ENCODE measurements at places on chromosomes 1 and 21.

- DNase-seq = no peak
Measured at GRCh38 chr1:214101246-214101645, 113.5 kb downstream of the PROX1 start.

DNA sequence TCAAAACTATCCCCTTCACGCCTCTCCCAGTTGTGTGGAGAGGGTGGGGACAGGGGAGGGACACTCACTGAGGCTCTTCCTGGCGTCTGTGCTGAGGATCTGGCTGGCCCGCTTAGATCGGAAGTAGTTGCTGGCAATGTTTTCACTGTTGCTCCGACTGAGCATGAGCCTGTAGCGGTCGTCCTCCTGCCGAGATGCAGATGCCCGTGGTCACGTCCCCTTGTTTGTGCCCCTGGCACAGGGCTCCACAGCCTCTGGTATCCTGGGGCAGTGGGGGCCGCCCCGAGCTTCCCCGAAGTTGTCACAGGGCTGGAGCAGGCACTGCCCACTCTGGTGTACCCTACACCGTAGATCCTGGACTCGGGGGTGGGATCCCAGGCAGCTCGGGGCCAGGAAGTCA is 5.0 kb upstream of the DDOST start:
- no peak for DNase-seq

DNA sequence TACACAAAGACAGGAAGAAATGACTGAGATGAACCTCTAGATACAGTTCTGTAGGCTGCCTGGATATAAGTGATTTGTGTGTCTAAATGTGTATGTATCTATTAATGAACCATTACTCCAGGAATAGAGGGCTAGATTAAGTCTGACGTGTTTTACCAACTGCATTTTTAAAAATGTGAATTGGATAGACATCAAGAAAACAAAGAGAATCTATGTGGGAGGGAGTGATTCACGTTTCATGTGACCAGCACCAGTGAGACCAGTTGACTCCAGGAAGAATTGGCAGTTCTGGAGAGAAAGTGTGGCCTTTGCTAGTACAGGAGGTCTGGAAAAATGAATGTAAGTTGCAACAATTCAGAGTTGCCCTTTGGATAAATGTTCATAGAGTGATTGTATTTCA is 53.4 kb upstream of the RGS21 start:
- no peak for DNase-seq

DNA sequence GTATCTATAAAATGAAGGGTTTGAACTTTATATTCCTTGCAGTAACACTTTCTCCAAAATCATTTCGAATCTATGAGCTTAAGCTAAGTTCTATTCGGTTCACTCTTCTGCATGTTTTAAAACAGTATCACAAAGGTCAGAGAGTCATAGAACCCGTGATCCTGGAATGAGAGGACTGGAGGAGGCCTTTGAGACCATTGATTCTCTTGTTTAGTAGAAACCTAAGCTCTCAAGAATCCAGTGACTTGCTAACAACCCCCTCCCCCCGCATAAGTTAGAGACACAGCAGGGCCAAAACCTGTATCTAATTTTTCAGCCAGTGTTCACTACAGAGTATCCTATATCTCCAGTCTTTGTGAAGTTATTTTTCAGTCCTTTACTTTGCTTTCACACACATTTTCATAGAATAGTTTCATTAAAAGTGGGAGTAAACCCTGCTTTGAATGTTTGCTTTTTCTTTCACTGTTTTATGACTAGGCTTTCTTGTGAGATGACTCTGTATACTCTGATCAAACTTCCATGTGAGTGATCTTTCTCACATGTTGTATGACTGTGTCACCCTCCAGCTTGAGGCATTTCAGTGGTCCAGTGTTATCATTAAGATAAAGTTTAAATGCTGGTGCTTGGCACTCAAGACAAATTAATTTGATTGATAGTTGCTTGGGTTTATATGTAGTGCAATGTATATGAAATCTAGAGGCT is 275.4 kb upstream of the SGIP1 start:
- no peak for DNase-seq

DNA sequence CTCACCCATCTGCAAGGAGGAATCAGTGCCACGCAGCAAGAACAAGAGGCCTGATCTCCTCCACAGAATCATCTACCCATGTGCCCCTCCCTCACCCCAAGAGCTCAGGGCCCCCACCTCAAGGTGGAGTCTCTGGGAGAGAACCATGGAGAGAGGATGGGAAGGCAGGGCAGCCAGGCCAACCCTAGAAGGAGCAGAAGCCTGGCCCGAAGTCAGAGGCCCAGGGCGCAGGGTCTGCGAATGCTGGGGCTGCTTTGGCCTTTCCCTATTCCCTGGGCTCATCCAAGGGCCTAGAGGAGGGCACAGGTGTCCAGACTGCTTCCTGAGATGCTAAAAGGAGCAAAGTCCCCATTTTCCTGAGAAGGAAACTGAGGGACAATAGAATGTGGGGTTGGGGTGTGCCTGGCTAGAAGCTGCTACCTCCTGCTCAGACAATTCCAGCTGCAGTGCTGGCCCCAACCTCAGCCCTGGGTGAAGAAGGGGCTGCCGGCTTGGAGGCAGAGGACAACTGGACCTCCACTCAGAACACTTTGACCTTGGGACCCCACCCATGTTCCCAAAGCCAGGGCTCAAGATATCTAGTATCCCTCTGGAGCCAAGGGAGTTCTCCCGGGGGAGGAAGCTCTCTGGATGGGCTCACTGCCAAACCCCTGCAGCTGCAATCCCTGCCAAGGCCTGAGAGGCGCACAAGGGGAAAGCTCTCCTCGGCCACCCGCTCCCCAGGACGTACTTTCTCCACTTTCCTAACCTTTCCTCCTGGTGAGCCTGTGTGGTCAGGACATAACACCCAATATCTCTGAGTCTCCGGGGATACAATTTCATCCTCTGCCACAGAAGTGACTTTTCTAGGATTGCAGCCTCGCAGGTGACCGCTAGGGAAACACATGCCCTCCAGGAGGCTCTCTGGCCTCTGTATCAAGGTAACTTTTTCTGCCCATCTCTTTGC is 16.6 kb upstream of the LEMD1 start:
- DNase-seq = no peak

DNA sequence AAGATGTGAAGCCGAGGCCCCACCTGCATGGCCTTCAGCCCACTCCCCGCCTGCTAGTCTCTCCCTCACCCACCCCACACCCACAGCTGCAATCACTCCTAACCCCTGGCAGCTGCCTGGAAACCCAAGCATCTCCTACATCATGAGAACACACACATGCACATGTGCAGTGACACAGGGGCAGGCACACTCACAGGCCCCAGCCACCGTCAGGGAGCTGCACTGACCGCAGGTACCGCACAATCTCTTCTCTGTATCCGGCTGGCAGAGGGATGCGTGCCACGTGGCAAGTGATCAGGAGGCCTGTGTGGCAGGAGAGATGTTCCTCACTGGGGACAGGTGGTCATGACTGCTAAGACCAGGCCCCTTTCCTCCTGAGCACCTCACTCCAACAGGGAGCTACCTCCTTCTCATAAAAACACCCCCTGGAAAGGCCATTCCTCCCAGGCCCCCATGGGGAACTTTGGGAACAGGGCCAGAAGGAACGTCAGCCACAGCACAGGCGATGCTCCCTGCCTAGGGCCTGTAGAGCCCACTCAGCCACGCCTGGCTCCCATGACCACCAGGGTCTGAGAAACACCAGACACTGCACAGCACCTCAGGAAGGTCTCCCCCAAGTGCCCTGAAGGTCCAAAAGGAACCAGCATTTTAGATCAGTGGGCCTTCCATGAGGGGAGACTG is 6.0 kb downstream of the LSS start:
- no peak for DNase-seq

DNA sequence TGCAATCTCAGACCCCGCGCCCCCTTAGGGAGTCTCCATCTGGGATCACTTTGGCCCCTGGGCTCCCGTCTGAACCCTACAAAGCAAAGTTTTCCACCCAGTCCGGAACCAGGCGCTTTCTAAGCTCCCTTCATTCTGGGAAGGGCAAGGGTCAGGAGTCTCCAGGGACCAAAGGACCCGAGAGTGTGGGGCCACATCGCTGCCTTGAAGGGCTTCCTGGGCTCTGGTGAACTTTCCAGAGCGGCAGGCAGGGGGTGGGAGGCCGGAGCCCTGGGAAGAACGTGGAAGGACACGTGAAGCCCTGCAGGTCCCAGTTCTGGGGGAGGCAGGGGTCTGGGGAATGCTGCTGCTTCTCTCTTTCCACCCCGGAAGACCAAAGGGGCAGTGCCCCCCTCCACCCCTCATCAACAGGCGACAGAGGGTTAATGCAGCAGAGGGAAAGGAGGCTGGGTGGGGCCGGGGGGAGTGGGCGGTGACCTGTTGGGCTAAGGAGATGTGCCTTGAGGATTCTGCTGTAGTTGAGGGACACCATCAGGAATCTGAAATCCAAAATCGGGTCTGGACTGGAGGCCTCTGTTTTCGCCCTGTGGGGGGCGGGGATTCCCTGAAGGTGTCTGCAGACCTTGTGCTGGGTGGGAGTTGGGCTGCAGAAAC is 734 bp downstream of the CDK18 start:
- DNase-seq = no peak

- DNase-seq = no peak
Measured at GRCh38 chr1:246532519-246532918, 25.4 kb upstream of the SMYD3 start.

DNA sequence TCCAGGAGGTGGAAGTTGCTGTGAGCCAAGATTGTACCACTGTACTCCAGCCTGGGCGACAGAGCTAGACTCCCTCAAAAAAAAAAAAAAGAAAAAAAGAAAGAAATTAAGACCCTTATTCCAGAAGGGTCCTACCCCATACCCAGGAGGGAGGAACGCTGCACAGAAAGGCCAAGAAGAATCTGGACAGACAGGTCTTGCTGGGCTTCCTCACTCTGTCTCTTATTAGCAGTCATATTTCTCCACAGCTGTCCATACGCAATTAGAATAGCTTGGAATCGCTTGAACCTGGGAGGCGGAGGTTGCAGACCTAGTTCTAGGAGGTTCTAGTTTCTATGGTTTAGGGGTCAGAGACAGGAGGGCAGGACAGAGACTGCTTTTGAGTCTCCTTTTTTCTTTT is 3.2 kb upstream of the PAQR7 start:
- no peak for DNase-seq

DNA sequence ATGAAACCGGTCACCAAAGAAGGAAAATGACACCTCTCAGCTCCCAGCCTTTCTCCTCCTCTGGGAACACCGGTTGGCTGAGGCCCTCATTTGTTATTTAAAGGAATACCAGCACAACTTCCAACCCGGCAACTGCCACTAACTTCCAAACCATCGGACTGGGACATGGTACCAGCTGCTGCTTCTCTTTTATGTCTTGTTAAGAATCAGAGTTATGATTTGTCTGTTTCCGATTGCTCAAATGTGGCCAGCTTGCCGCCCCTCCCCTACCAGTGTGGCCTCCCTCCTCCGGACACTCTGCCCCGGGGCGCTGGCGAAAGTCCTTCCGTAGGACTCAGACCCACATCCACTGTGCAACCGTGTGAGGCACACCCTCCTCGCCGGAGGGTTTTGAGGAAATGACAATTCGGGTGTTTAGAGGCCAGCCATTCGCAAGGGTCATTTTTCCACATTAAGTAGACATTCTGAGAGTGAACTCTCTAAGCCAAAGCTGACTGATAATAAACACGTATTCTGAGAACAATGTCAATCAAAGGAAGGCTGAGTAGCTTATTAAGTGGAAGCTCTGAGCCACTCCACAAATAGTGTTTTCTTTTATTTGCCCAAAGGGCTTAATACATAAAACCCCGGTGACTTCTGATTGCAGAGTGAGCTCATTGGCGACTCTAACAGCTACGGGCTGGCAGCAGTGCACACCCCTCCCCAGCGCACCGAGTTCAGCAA is 5.5 kb downstream of the RIPK4 start:
- DNase-seq = no peak

- DNase-seq = no peak
Measured at GRCh38 chr1:230270185-230270558, 156.0 kb downstream of the PGBD5 start.

GRCh38 chr1:110259770-110260169 is 49.7 kb downstream of the KCNC4 start:
- DNase-seq = no peak

Data from stimulated activated CD4-positive, alpha-beta T cell treated with anti-CD3 and anti-CD28 coated beads, Interleukin-1b, Interleukin-23, amount 100 ng/mL, for 24 hours (primary cell).